ENCODE measurements at places on chromosomes 2 and 18. TPM values are rescaled to one million over a fixed set of nuclear protein-coding genes. Genes with fewer than 3 reads are reported as not detected.

Gene ITGB6
- not detected for total RNA-seq

DNA sequence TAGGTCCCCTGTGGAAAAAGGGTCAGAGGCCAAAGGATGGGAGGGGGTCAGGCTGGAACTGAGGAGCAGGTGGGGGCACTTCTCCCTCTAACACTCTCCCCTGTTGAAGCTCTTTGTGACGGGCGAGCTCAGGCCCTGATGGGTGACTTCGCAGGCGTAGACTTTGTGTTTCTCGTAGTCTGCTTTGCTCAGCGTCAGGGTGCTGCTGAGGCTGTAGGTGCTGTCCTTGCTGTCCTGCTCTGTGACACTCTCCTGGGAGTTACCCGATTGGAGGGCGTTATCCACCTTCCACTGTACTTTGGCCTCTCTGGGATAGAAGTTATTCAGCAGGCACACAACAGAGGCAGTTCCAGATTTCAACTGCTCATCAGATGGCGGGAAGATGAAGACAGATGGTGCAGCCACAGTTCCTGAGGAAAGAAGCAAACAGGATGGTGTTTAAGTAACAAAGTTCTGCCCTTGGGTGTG lies 165.8 kb downstream of the RPIA start:
- no peaks in the 10 kb centered on the region for H3K27me3 ChIP-seq
- H3K4me3 ChIP-seq, result no peak overlapping the region
- H3K27ac ChIP-seq, result no peak overlapping the region
- DNase-seq, result no peak
- H3K36me3 ChIP-seq, result peaks cover 2% of the 10 kb centered on the region

- no peak overlapping the region for H3K4me3 ChIP-seq
- no peak overlapping the region for H3K27ac ChIP-seq
- H3K27me3 ChIP-seq, result no peaks in the 10 kb centered on the region
- H3K36me3 ChIP-seq, result peaks cover 29% of the 10 kb centered on the region
Observed at GRCh38 chr2:111135910-111136297, 15.2 kb downstream of the BCL2L11 start.

DNA sequence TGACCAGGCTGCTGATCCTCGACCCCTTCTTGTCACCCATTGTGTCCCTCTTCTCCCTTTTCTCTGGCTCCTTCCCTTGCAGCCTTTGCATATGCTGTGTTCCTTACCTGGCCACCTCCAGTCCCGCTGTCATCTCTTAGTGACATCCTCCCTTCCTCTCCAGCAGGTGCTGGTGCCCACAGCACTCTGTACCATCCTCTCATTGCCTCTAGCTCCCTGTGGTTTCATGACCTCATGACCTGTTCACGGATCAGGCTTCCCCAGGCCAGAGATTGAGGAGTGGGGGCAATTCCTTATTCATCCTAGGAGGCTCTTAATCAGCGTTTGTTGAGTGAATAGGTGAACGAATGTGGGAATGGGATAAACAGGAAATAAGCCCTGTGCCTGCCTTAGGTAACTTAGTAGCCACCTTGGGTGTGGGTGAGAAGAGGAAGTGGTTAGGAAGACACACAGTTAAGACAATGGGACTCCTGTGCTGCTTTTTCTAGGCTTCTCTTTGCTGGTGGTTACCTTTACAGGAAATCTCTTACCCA lies 35.5 kb downstream of the ITGA6 start:
- peaks cover 47% of the 10 kb centered on the region for H3K4me1 ChIP-seq
- no peak overlapping the region for H3K4me3 ChIP-seq
- DNase-seq, result no peak
- no peaks in the 10 kb centered on the region for H3K27me3 ChIP-seq

- DNase-seq, result no peak
- no peaks in the 10 kb centered on the region for H3K36me3 ChIP-seq
- H3K27me3 ChIP-seq, result peaks cover 11% of the 10 kb centered on the region
- H3K27ac ChIP-seq, result no peak overlapping the region
Observed at GRCh38 chr2:23377771-23378170, 7.2 kb upstream of the KLHL29 start.

DNA sequence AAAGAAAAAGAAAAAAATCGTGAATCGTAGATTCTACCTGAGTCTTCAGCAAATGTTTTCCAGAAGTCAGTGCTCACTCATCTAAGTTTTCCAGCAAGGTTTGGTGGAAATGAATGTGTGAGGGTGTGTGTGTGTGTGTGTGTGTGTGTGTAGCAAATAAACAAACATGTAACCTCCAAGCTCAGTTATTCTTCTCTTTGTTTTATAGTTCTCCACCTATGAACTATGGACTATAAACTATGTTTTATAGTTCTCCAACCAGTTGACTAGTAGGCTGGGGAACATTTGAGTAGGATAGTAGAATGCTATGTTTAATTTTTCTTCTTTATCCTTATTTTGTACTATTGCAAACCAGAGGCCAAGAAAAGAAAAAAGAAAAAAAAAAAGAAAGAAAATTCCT lies 44.6 kb upstream of the SERPINE2 start:
- no peak overlapping the region for H3K4me3 ChIP-seq
- no peak overlapping the region for H3K27ac ChIP-seq
- H3K4me1 ChIP-seq, result no peaks in the 10 kb centered on the region
- H3K27me3 ChIP-seq, result no peaks in the 10 kb centered on the region
- DNase-seq, result no peak

- H3K4me1 ChIP-seq, result peaks cover 4% of the 10 kb centered on the region
- DNase-seq, result no peak
Observed at GRCh38 chr2:237913193-237913917, 53.5 kb upstream of the UBE2F start.

Gene ADAM23
- total RNA-seq, result 34.0 TPM

GRCh38 chr2:23283-23682 lies 23.0 kb downstream of the FAM110C start:
- peaks cover 30% of the 10 kb centered on the region for H3K27me3 ChIP-seq
- peaks cover 6% of the 10 kb centered on the region for H3K4me1 ChIP-seq
- H3K4me3 ChIP-seq, result no peak overlapping the region
- DNase-seq, result no peak

DNA sequence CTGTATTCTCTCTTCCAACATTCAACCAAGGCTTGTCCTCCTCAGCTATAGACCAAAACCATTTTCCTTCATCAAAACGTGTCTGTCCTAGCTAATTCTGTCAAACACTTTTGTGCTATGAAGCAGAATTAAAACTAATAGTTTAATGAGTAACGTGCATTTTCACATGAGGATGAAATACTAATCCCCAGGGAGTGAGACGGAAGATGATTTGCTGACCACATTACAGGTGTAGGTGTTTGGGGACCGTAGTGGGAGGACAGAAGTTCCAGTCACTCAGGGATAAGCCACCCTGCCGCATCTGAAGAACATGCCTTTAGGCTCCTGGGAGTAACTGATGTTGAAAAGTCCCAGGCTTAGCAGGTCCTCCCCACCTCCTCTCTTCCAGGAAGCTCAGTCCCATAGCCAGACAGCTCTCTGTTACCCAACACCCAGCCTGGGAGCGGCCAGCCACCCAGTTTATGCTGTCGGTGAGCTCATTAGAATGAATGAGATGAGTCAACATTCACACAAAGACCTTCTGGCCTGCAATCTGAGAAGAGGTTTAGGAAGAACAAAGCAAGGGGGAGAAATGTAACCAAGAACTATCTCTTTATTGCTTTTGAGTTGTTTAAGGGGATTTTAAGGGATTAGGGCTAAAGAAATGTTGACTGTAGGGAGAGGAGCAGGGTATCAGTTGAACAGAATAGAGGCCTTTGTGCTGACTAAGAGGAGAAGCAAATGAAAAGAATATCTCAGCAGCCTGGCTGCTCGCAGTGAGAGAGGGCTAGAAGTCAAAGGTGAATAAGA lies 122.5 kb downstream of the FOXI3 start:
- peaks cover 25% of the 10 kb centered on the region for H3K4me1 ChIP-seq
- peaks cover 3% of the 10 kb centered on the region for H3K27me3 ChIP-seq
- peak; percentile 13 for DNase-seq
- peak overlapping the region; percentile 89 for H3K27ac ChIP-seq

DNA sequence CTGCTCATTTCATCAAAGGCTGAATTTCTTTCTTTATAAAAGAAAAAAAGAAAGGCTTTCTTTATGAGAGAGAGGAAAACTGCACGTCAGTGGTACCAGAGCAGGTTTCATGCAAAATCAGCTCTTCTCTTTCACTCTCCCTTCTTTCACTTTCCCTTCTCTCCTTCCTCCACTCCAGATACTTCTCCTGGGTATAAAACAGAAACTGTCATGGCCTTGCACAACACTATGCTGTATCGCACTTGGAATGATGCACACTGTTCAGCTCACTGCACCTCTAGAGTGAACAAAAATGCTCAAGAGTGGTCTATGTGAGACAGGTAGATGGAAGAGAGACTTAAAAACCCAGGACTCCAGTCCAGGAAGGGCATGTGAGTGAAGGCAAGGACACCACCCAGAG lies 73.8 kb downstream of the KLF7 start:
- peaks cover 9% of the 10 kb centered on the region for H3K4me1 ChIP-seq
- H3K27ac ChIP-seq, result no peak overlapping the region
- no peak overlapping the region for H3K4me3 ChIP-seq
- H3K36me3 ChIP-seq, result peaks cover 2% of the 10 kb centered on the region

- peaks cover 24% of the 10 kb centered on the region for H3K27me3 ChIP-seq
- no peak overlapping the region for H3K4me3 ChIP-seq
- DNase-seq, result no peak
- H3K4me1 ChIP-seq, result no peaks in the 10 kb centered on the region
Observed at GRCh38 chr2:9824956-9825720, 18.1 kb upstream of the TAF1B start.

Gene GNLY
- total RNA-seq, result not detected

DNA sequence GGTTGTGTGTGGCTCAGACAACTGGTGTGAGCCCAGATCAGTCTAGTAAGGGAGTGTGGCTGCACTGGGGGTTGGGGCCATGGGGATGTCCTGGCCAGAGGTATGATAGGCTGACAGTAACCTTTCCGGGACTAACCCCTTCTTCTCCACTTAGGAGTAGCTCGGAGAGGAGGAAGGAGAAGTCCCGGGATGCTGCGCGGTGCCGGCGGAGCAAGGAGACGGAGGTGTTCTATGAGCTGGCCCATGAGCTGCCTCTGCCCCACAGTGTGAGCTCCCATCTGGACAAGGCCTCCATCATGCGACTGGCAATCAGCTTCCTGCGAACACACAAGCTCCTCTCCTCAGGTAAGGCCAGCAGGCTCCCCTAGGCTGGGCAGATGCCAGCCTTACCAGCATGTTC lies 49.5 kb downstream of the EPAS1 start:
- H3K27ac ChIP-seq, result no peak overlapping the region
- no peak for DNase-seq
- no peaks in the 10 kb centered on the region for H3K36me3 ChIP-seq
- no peaks in the 10 kb centered on the region for H3K27me3 ChIP-seq
- peaks cover 4% of the 10 kb centered on the region for H3K4me1 ChIP-seq

- H3K36me3 ChIP-seq, result no peaks in the 10 kb centered on the region
- H3K4me3 ChIP-seq, result no peak overlapping the region
- no peak for DNase-seq
- H3K27me3 ChIP-seq, result no peaks in the 10 kb centered on the region
- no peak overlapping the region for H3K27ac ChIP-seq
Observed at GRCh38 chr2:188146888-188147287, 144.8 kb upstream of the GULP1 start.

Gene GPR39
- total RNA-seq, result 0.25 TPM

- H3K27me3 ChIP-seq, result peaks cover 14% of the 10 kb centered on the region
- H3K4me1 ChIP-seq, result peaks cover 89% of the 10 kb centered on the region
- peak overlapping the region; percentile 97 for H3K4me3 ChIP-seq
- no peak for DNase-seq
- no peak overlapping the region for H3K27ac ChIP-seq
Observed at GRCh38 chr2:47173986-47174732, 19.1 kb upstream of the STPG4 start.

DNA sequence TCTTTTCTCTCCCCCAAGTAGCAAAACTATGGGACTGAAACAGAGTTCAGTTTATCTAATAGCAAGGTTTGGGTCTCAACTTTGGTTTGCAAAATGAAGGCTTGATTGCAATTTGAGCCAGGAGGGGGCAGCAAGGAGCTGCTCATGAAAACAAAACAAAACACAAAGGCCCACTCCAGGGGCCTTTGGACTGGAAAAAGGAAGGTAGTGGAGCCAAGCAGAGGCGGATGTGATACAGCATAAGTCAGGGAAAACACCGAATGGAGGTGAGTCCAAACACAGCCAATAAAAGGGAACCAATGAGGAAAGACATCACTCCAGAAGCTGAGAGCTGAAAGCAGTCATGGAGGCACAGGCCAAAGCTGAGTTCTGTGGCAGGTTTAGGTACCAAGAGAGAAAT lies 799.7 kb upstream of the ACVR2A start:
- peak; percentile 68 for DNase-seq
- H3K27me3 ChIP-seq, result no peaks in the 10 kb centered on the region
- H3K4me1 ChIP-seq, result peaks cover 34% of the 10 kb centered on the region
- H3K4me3 ChIP-seq, result no peak overlapping the region
- no peaks in the 10 kb centered on the region for H3K36me3 ChIP-seq
- H3K27ac ChIP-seq, result no peak overlapping the region

- no peak overlapping the region for H3K4me3 ChIP-seq
- no peak for DNase-seq
- peaks cover 25% of the 10 kb centered on the region for H3K36me3 ChIP-seq
- no peaks in the 10 kb centered on the region for H3K27me3 ChIP-seq
- no peak overlapping the region for H3K27ac ChIP-seq
- no peaks in the 10 kb centered on the region for H3K4me1 ChIP-seq
Observed at GRCh38 chr2:65896446-65896845, 464.0 kb upstream of the SPRED2 start.
